ENCODE measurements at places on chromosomes 1 and 21. TPM values are rescaled to one million over a fixed set of nuclear protein-coding genes. Genes with fewer than 3 reads are reported as not detected.

Gene WNT3A
- not detected for total RNA-seq

- H3K27ac ChIP-seq = peak overlapping the region; percentile 5
- H3K4me1 ChIP-seq = peaks cover 25% of the 10 kb centered on the region
- no peaks in the 10 kb centered on the region for H3K36me3 ChIP-seq
- H3K4me3 ChIP-seq = no peak overlapping the region
- DNase-seq = no peak
- H3K27me3 ChIP-seq = peaks cover 35% of the 10 kb centered on the region
Measured at GRCh38 chr1:6212193-6212959, 6.5 kb downstream of the RNF207 start.

Gene ISG15
- total RNA-seq = 25.8 TPM

GRCh38 chr1:86472767-86473166, 4.0 kb downstream of the CLCA1 start:
- H3K4me3 ChIP-seq = no peak overlapping the region
- no peak for DNase-seq
- H3K36me3 ChIP-seq = no peaks in the 10 kb centered on the region
- no peak overlapping the region for H3K27ac ChIP-seq
- peaks cover 6% of the 10 kb centered on the region for H3K4me1 ChIP-seq

- H3K27ac ChIP-seq = no peak overlapping the region
- H3K4me3 ChIP-seq = no peak overlapping the region
- DNase-seq = no peak
- H3K4me1 ChIP-seq = peaks cover 8% of the 10 kb centered on the region
- H3K36me3 ChIP-seq = no peaks in the 10 kb centered on the region
Measured at GRCh38 chr1:84117868-84118267, 26.2 kb upstream of the PRKACB start.

Gene PTAFR
- 2.2 TPM for total RNA-seq

Gene OR2T29
- 2.1 TPM for total RNA-seq

DNA sequence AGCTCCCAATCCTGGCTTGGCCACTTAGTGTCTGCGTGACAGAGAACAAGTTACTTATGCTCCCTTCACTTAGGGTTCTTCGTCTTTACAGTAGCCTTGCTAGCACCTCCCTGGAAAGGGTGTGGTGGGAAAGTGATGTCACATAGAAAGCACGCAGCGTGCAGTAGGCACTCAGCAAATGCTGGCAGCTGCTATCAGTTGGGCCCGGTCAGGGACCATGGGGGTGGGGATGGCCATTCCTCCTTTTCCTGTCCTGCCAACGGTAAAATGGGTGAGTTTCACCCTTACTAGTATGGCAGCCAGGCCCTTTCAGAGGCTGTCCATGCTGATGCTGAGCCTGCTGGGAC, 6.2 kb upstream of the KCNA10 start:
- no peak overlapping the region for H3K27ac ChIP-seq
- H3K4me1 ChIP-seq = peaks cover 5% of the 10 kb centered on the region
- H3K4me3 ChIP-seq = no peak overlapping the region
- no peak for DNase-seq
- H3K36me3 ChIP-seq = no peaks in the 10 kb centered on the region

Gene IGSF21
- total RNA-seq = not detected

Gene AMY1A
- not detected for total RNA-seq

- H3K27ac ChIP-seq = no peak overlapping the region
- no peaks in the 10 kb centered on the region for H3K4me1 ChIP-seq
- no peak overlapping the region for H3K4me3 ChIP-seq
- no peaks in the 10 kb centered on the region for H3K36me3 ChIP-seq
- H3K27me3 ChIP-seq = peaks cover 17% of the 10 kb centered on the region
Measured at GRCh38 chr1:223200903-223201302, 57.9 kb upstream of the TLR5 start.

- no peak for DNase-seq
- H3K27ac ChIP-seq = no peak overlapping the region
- peaks cover 5% of the 10 kb centered on the region for H3K4me1 ChIP-seq
- H3K27me3 ChIP-seq = no peaks in the 10 kb centered on the region
- H3K4me3 ChIP-seq = no peak overlapping the region
Measured at GRCh38 chr1:117096951-117097408, 24.6 kb downstream of the TRIM45 start.

GRCh38 chr1:92790867-92791266, 6.0 kb upstream of the EVI5 start:
- H3K4me1 ChIP-seq = no peaks in the 10 kb centered on the region
- H3K36me3 ChIP-seq = no peaks in the 10 kb centered on the region
- no peak overlapping the region for H3K4me3 ChIP-seq
- H3K27ac ChIP-seq = no peak overlapping the region
- DNase-seq = no peak

- no peak for DNase-seq
- peaks cover 17% of the 10 kb centered on the region for H3K36me3 ChIP-seq
- H3K4me1 ChIP-seq = no peaks in the 10 kb centered on the region
- H3K27ac ChIP-seq = no peak overlapping the region
Measured at GRCh38 chr1:59733443-59734141, 81.2 kb upstream of the HOOK1 start.

DNA sequence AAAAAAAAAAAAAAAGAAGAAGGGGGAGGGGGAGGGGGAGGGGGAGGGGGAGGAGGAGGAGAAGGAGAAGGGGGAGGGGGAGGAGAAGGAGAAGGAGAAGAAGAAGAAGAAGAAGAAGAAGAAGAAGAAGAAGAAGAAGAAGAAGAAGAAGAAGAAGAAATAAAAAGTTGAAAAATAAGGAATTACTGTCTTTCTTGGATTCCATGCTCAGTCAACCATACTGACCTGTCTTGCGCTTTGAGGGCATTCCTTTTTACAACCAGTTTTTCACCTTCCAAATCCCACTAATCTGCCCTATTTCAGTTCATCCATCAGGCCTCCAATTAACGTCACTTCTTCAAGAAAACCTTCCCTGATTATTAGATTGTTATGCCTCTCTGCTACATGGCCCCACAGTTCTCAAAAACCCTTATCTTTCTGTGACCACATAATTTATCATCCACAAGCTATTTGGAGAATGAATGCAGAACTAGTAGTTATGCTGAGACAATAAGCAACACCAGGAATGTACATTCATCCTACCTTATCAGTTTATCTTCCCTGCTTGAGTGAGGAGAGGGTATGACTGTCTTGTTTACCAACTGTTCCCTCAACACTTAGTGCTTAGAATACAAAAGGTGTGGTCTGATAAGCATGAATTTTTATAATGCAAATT, 57.5 kb upstream of the GUCA2A start:
- H3K36me3 ChIP-seq = peaks cover 45% of the 10 kb centered on the region
- no peaks in the 10 kb centered on the region for H3K27me3 ChIP-seq
- peaks cover 11% of the 10 kb centered on the region for H3K4me1 ChIP-seq
- DNase-seq = no peak
- H3K27ac ChIP-seq = no peak overlapping the region

Gene LRRC71
- not detected for total RNA-seq

DNA sequence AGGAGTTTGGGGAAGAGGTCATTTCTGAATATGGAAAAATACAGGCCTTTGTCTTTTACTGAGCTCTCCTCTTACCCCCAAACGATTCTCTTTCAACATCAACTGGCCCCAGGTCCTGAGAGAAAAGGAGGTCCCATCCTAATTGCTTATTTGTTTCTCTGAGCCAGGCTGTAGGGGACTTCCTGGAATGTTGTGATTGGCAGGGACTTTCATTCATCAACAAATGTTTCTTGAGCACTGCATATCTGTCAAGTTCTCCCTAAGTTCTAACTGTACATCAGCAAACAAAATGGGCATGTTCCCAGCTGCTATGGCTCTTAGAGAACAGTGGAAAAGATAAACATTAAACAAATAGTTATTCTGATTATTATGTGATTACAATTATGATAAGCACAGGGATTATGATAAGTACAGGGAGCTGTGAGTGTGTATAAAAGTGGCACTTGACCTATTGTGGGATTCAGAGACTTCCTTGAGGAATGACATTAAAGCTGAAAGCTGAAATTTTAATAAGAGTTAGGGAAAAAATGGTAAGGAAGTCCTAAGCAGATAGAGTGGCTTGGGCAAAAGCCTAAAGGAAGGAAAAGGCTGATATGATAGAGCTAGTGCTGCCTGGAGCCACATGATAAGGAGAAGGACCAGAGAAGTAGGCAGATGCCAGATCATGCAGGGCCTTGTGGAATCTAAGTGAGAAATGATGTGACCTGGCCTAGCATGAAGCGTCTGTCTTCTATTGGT, 11.6 kb downstream of the GPX7 start:
- H3K27me3 ChIP-seq = no peaks in the 10 kb centered on the region
- H3K27ac ChIP-seq = peak overlapping the region; percentile 57
- no peak for DNase-seq
- no peak overlapping the region for H3K4me3 ChIP-seq
- peaks cover 38% of the 10 kb centered on the region for H3K36me3 ChIP-seq

- no peak overlapping the region for H3K4me3 ChIP-seq
- H3K36me3 ChIP-seq = no peaks in the 10 kb centered on the region
- no peak for DNase-seq
- H3K27me3 ChIP-seq = no peaks in the 10 kb centered on the region
- no peaks in the 10 kb centered on the region for H3K4me1 ChIP-seq
- H3K27ac ChIP-seq = no peak overlapping the region
Measured at GRCh38 chr1:27505420-27505680, 15.4 kb upstream of the WASF2 start.

GRCh38 chr1:33182401-33182841, 578 bp upstream of the TRIM62 start:
- peaks cover 14% of the 10 kb centered on the region for H3K27me3 ChIP-seq
- peaks cover 3% of the 10 kb centered on the region for H3K36me3 ChIP-seq
- no peak for DNase-seq
- H3K4me3 ChIP-seq = peak overlapping the region; percentile 72

Gene HSD11B1
- not detected for total RNA-seq

GRCh38 chr21:36703626-36704280, 4.8 kb downstream of the SIM2 start:
- H3K36me3 ChIP-seq = no peaks in the 10 kb centered on the region
- no peak overlapping the region for H3K27ac ChIP-seq
- H3K4me3 ChIP-seq = no peak overlapping the region
- peaks cover 61% of the 10 kb centered on the region for H3K27me3 ChIP-seq

Gene ANGPTL3
- not detected for total RNA-seq

- no peak overlapping the region for H3K4me3 ChIP-seq
- DNase-seq = no peak
- no peaks in the 10 kb centered on the region for H3K27me3 ChIP-seq
- H3K36me3 ChIP-seq = peaks cover 48% of the 10 kb centered on the region
Measured at GRCh38 chr1:246639732-246640131, 73.5 kb downstream of the CNST start.

DNA sequence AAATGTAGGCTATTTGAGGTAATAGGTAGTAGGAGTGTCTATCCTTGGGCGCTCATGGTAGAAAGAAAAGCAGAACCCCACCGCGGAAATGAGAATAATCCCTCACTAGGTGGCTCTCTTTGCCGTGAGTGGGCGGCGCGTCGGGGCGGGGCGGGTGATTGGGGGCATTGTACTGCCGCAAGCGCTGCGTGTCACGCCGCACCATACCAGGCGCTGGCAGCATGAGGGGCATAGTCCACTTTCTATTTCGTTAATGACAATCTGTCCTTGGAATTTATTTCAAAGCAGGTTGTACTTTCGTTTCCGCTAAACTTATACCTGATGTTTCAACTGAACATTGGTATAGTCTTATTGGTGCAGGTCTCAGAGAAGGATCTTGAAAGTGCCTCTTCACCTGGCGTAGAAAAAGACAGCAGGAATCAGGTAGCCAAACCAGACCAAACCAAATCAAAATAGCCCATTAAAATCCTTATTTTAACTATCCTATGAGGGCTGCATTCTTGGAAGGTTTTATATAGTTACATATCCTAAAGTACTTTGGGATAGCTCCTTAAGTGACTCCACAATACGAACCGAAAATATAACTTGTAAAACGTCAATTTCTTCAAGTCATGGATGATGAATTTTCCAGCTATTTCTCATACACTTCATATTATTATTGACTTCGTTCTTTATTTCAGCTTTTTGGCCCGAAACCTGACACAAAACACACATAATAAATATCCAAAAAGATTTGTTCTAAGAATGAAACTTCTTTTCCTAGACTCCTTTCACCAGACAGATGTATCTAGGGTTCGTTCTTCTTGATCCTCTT, 1.9 kb upstream of the SMG7 start:
- peak; percentile 83 for DNase-seq
- peak overlapping the region; percentile 97 for H3K4me3 ChIP-seq
- peak overlapping the region; percentile 100 for H3K27ac ChIP-seq
- H3K4me1 ChIP-seq = peaks cover 36% of the 10 kb centered on the region
- peaks cover under 1% of the 10 kb centered on the region for H3K27me3 ChIP-seq

DNA sequence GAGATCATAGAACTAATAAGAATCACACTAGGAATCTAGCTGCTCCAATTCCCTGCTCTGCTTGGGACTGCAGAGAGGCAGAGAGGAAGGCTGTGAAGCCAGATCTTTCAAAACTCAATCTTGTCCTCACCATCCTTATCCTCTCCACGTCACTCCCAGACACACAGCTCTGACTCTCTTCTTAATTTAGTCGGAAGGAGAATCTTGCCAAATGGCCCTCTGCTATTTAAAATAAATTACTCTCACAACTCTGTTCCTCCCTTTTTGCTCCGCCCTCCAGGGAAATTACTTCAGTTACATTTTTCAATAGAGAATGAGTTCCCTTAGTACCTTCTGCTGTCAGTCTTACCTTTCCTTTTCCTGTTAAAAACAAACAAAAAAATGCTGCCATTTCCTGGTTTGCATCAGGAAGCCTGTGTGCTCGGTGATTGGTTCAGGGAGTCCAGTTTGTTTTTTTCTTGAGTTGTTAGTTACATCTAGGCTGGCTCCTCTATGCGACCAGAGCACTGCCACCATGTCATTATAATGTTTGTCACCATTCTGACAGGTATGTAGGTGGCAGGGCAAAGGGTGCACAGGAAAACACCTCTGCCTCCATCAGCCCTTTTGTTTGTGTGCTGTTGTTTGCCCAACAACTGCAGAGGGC, 80.1 kb downstream of the FCRL5 start:
- DNase-seq = no peak
- H3K4me3 ChIP-seq = no peak overlapping the region
- peaks cover 4% of the 10 kb centered on the region for H3K4me1 ChIP-seq

DNA sequence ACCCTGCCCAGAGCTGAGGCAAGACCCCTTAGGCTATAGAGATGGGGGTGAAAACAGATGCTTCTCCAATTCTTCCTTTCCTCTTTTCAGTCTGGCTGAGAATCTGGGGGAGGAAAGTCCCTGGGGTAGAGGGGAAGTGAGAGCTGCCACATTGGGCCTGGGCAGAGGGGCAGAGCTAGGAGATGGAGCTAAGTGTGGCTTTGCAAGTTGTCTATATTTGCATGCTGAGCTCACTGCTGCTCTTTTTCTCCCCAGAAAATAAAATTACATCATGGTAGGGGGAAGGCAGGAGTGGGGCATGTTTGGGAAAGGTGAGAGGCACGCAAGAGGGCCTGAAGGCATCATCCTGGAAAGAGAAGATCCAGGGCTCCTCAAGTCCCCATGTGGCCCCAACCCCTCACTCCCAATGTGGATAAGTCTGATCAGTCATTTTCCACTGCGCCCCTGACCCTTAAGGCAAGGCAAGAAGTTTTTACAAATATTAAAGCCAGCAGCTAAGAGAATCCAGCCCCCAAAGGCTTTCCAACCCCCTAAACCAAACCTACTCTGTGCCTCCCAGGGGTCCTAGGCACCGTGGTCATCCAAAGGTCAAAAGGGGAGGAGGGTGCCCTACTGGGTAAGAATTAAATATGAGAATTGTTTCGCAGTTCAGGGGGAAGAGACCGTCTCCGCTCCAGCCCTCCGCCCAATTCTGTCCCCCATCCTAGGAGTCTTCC, 500 bp upstream of the PEA15 start:
- H3K36me3 ChIP-seq = peaks cover 32% of the 10 kb centered on the region
- H3K4me3 ChIP-seq = peak overlapping the region; percentile 85
- peaks cover 64% of the 10 kb centered on the region for H3K4me1 ChIP-seq
- H3K27me3 ChIP-seq = no peaks in the 10 kb centered on the region
- H3K27ac ChIP-seq = peak overlapping the region; percentile 95

Gene TEX38
- not detected for total RNA-seq

Gene FCRL2
- 51.6 TPM for total RNA-seq

Gene KRTAP19-3
- not detected for total RNA-seq

Gene RBM11
- 1.6 TPM for total RNA-seq

Gene PCAT6
- 0.83 TPM for total RNA-seq
